IMR-90 (cell line): ENCODE measurements at places on chromosomes 13 and 19. TPM values are rescaled to one million over a fixed set of nuclear protein-coding genes. Genes with fewer than 3 reads are reported as not detected.
A peak's percentile ranks its signal among the peaks of the same experiment; 100 is the strongest.

The PTPRH gene
- 1.7 and 3.4 TPM in 2 replicates for total RNA-seq

The IGFL3 gene
- total RNA-seq, result not detected in 2 replicates

The ONECUT3 gene
- total RNA-seq, result not detected in 2 replicates

The USHBP1 gene
- not detected in 2 replicates for total RNA-seq

The SIGLEC12 gene
- total RNA-seq, result not detected in 2 replicates

The C19orf67 gene
- total RNA-seq, result not detected in 2 replicates

The POU4F1 gene
- total RNA-seq, result not detected in 2 replicates

The MAST1 gene
- total RNA-seq, result 0.28 and 1.1 TPM in 2 replicates

The GNG8 gene
- not detected in 2 replicates for total RNA-seq

- DNase-seq, result peak; percentile 34
These were observed 63.4 kb downstream of the KCTD12 start for GRCh38 chr13:76822698-76823267.

GRCh38 chr19:29680447-29680846 lies 15.2 kb downstream of the PLEKHF1 start:
- DNase-seq, result no peak

DNA sequence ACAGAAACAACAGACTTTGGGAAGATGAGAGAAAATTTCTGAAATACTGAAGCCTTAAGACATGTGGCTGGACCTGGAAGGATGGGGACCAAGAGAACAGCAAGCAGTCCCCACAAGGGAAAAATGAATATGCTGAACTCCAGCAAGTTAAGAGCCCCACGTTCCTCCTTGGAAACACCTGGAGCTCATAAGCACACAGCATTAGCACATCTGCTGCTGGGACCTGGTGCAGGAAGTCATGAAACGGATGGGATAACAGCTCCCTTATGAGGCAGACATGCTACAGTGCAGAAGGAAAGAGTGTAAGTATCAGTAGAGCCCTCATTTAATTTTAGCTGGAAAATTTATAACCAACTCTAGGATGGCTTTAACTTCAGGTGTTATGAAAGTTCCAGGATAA lies 67.3 kb downstream of the SLC15A1 start:
- DNase-seq, result no peak

- no peak for DNase-seq
These were observed 728 bp upstream of the DENND1C start for GRCh38 chr19:6482343-6482686.

DNA sequence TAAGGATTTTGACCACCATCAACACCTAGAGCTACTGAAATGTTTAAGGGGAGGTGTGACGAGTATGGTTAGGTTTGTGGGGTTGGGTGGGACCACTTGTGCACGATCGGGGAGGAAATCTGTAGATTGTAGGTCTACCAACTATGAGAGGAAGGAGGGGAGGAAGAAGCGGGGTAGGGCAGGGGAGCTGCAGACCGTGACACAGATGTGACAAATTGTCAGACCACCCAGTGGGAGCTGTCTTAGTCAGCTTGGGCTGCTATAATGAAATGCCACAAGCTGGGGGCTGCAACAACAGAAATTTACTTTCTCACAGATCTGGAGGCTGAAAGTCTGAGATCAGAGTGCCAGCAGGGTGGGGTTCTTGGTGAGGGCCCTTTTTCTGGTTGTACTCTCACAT lies 62.2 kb upstream of the ARGLU1 start:
- no peak for DNase-seq

GRCh38 chr13:102724923-102725322 lies 30.1 kb upstream of the METTL21C start:
- peak; percentile 24 for DNase-seq

- no peak for DNase-seq
These were observed 111.3 kb downstream of the ZNF486 start for GRCh38 chr19:20278342-20278741.

- peak; percentile 75 for DNase-seq
These were observed 666 bp downstream of the POMP start for GRCh38 chr13:28659621-28659970.

GRCh38 chr13:73336773-73337172 lies 278.0 kb downstream of the KLF5 start:
- DNase-seq, result no peak

- peak; percentile 37 for DNase-seq
These were observed 39.9 kb upstream of the CCNE1 start for GRCh38 chr19:29771708-29772414.

DNA sequence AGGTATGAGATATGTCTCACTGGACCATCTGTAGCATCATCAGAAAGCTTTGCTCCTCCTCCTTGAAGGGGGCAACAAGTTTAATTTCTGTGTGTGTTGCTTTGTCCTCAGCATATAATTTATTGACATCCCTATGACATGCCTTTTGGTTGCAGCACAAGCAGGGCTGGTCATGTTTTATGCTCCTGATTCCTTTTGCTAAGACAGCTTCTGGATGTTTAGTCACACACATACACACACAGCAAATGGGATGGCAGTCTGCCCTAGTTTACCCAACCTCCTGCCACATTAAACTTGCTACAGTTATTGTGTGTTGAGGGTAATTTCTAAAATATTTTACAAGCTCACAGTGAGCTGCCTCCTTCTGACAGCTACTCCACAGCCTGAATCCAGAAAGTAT lies 217.9 kb upstream of the RXFP2 start:
- DNase-seq, result no peak

DNA sequence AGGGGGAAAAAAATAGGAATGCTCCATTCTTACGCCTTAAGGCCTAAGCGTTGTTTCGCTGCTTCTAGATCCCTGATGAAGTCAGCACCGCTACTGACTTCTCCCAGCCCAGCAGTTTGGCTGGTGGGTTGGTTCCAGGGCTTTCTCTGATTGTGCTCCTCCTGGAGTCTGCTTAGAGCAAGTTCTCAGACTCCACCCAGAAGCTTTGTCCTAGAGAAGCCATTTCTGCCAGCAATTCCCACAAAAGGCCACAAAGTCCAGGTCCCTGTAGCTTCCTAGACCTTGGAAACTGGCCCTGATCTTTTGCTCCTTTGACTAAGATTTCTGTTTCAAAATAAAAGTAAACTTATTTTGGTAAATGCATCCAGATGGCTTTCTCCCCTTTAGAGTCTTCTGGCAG lies 65.4 kb downstream of the KCTD12 start:
- no peak for DNase-seq

GRCh38 chr13:59360108-59360507 lies 803.6 kb downstream of the DIAPH3 start:
- no peak for DNase-seq

DNA sequence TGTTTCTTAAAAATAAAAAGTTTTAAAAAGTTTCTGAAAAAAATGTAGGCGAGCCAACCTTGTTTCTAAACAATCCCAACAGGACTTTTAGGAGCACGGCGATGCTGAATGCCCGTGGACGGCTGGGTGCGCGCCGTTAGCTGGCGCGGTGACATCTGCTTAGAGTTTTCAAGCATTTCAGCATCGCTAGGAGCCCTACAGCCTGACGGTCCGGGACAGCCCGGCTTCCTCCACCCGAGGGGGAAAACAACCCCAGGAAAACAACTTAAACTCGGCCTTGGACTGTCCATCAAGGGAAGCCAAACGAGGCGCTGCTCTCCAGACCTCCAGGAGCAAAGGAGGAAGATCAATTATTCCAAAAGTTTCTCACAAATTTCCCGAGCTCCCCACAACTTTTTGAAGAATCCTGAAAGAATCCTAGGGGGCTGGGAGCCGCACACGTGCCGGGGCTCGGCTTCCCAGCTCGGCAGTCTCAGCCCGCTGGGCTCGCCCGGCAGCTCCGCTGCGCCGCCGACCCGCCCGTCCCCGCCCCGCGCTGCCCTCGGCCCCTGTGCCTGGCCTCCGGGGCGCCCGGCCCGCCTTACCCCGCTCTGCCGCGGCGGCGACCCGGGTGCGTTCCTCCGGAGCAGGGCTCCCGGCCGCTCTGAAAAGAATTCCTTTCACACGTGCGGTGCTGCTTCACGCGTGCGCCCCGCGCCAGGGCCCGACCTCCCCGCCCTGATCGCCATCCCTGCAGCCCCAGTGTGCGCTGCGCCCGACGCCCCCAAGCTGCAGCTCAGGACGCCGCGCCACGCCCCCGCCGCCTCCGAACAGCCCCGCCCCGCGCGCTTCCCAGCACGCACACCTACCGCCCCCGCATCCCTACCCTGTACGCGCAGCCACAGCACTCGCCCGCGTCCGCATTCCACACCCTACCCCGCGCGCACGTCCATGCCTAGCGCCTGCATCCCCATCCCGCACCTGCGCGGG lies at the start of gene GJA3:
TSS of gene GJA3 (minus strand) at position 747 of the 969 bp plus-strand sequence. CDS start 17,764 bp downstream, outside the sequence.
- peak; percentile 39 for DNase-seq

DNA sequence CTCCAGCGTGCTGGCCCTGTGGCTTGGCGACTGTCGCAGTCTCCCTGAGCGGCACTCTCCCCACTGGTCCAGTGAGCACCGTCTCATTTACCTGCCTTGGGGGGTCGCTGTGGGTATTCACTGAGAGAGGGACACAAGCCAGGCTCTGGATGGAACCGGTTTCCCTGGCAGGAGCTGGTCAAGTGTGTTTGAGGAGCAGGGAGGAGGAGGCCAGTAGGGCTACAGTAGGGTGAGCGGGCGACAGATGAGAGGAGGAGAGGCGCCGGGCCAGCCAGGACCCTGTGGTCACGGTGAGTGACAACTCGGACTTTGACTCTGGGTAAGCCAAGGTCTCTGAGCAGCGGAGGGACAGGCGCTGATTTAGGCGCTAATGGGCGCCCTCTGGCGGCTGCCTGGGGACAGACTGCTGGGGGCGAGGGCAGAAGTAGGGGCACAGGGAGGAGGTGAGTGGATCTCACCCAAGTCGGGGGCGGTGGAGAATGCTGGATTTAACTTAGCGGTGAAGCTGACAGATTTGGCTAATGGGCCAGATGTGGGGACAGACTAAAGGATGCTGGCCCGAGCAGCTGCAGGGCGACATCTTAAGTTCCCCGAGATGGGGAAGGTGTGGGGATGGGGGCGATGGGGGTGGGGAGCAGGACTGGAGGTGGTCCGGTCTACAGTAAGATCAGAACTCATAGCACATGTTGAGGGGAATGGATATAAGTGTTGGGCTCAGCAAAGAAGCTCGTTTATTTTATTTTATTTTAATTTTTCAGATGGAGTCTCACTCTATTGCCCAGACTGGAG lies 4.7 kb upstream of the PRMT1 start:
- peak; percentile 61 for DNase-seq

GRCh38 chr19:43152214-43152613 lies 34.1 kb downstream of the PSG5 start:
- DNase-seq, result peak; percentile 41

DNA sequence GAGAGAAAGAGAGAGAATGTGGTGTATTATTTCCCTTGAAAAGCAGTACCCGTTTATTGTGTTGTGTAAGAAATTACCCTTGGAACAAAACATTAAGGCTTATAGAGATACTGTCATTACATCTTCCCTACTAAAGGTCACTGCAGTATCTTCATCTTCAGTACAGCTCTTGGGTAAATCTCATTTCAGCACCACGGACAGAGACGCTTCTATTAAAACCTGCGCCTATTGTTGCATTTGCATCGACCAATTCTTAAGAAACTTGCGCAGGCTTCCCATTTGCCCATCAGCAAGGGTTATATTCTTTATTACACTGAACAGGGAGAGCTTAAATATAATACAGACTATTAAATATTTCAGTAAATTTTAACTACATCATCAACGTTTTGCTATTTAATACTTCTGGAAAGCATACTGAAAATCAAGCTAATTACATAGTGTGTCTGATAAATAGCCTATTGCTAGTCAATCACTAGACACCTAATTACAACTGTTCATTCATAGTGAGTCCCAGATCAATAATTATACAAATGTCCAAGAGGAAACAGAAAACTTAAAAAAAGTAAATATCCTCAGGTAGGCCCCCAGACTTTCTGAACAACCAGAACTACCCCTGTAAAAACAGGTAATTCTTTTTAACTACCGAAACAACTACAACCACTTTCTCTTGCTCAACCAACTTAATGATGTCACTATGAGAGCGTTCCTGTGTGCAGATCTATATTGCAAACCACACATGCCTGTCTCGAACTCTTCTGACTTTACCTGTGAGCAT lies 350.6 kb downstream of the LIG4 start:
- DNase-seq, result peak; percentile 86

DNA sequence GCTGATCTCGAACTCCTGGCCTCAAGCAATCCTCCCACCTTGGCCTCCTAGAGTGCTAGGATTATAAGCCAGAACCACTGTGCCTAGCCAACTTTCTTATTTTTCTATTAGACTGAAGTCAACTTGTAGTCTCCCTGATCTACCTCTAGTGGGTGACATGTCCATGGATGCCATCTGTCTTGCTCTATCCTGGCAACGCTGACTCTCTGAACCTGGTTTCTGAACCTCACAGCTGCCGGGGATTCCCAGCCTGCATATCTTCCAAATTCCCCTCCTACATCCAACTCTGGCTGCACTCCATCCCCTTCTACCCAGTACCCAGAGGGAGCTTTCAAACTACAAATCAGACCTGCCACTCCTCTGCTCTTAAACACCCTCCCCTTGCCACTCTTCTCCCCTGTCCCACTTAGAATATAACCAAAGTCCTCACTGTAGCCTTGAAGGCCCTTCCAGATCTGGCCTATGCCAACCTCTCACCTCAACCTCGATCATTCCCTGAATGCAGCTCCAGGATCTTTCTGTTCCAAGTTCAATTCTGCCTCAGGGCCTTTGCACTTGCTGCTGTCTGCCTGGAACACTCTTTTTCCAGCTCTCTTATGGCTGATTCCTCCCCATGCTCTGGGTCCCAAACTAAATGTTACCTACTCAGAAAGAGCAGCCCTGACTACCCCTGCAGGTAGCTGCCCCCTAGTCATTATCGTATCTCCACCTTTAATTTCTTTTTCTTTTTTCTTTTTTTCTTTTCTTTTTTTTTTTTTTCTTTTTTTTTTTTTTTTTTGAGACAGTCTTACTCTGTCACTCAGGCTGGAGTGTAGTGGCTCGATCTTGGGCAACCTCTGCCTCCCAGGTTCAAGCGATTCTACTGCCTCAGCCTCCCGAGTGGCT lies 2.2 kb downstream of the CLIP3 start:
- peak; percentile 53 for DNase-seq

GRCh38 chr19:44635581-44636438 lies 7.9 kb upstream of the PVR start:
- peak; percentile 63 for DNase-seq

DNA sequence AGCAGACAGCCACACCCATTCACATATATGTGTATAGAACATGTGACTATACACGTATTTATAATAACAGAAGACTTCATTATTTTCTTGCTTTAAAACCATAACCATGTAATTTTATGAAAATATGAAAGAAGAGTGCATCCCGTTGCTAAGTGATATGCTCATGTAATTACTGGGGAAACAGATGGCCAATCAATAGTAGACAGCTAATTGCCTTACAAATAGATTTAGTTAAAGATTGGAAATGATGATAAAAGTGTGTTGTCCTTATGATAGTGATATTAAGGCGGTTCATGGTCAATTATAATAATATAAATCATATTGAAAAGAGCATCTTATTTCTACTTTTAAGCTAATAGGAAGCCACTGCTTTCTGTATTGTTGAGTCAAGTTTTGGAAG lies 95.9 kb downstream of the RFC3 start:
- no peak for DNase-seq

DNA sequence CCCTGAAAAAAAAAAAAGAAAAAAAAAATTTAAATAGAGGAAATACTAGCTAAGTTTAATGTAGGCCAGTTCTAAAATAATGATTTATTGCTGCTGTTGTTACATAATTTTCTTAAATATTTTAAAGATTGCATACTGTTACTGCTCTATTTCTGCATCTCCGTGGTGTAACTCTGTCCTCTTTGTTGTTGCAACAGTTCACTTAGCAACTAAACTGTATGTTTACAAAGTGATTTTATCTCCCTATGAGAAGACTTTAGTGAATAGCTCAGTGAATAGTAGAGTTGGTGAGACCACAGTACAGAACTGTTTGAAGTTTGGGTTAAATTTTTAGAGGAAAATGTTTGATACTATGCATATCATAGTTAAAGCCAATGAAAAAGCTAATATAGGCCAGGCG lies 19.4 kb downstream of the BRCA2 start:
- DNase-seq, result peak; percentile 2

GRCh38 chr13:33575378-33575777 lies 242.6 kb upstream of the RFC3 start:
- no peak for DNase-seq
